T-helper 9 cell (primary cell): ENCODE measurements at places on chromosomes 16 and 17.

- DNase-seq: no peak
Measured at GRCh38 chr17:61382796-61383688, 16.6 kb upstream of the TBX2 start.

DNA sequence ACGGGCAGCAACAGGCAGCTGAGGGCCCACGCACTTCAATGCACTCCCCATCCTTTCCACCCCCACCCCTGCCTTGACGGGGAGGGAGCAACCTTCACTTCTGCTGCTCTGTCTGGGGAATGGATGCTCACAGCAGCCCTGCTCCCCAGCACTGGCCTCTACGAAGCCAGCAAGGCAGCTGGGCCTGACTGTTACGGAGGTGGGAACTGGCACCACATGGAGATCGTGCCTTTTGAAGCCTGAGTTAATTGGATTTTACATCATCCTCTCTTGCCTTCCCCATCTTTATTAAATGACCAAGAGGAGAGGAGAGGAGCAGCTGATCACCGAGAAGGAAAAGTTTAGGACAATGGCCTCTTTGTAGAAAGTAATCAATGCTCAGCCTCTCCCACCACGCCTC, 187.0 kb upstream of the RPL38 start:
- DNase-seq: no peak

- DNase-seq: no peak
Measured at GRCh38 chr17:8674344-8675305, 44.1 kb upstream of the MYH10 start.

DNA sequence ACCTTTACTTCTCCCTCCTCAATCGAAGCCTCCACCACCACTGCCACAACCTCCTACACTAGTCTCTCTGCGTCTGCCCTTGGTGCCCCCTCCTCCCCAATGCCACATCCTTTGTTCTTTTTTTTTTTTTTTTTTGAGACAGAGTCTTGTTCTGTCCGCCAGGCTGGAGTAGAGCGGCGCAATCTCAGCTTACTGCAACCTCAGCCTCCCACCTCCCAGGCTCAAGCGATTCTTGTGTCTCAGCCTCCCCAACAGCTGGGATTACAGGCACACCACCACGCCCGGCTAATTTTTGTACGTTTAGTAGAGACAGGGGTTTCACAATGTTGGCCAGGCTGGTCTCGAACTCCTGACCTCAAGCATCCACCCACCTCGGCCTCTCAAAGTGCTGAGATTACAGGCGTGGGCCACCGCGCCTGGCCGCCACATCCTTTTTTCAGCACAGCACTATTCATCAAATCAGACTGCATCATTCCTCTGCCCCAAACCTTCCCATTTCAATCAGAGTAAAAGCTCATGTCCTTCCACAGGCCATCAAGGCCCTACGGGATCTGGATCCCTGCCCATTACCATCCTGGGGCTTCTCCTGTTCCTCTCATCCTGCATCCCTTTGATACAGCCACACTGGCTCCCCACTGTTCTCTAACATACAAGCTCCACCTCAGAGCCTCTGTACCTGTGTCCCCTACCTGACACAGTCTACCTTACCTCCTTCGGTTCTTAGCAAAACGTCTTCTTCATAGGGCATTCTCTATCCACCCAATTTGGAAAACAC, 2.0 kb downstream of the KLHL11 start:
- peak; percentile 6 for DNase-seq

DNA sequence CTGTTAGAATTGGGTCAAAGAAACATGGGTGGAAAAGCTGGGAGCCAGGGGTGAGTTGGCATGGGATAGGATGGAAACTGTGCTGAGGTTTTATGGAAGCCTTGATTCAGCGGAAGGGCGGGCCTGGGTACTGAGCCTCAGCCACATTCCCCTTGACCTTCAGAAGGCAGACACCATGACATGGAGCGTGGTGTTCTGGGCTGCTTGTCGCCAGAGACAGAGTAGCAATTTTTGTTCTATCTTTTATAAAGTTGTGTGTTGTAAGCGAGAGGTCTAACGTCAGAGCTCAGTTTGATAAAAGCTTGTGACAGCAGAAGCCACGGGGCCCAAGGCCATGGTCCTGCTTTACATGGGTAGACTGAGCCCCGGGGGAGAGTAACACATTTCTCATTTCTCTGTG, 50.2 kb downstream of the SLC47A1 start:
- no peak for DNase-seq

DNA sequence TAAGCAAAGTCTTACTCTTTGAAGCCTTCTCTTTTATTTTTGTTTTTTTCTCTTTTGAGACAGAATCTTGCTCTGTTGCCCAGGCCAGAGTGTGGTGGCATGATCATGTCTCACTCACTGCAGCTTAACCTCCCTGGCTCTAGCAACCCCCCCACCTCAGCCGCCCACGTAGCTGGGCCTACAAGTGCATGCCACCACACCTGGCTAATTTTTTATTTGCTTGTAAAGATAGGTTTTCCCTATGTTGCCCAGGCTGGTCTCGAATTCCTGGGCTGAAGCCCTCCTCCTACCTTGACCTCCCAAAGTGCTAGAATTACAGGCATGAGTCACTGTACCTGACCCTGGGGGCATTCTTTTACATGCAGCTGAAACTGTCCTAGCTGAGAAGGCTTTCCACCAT, 154.7 kb downstream of the PRKCB start:
- DNase-seq: no peak

DNA sequence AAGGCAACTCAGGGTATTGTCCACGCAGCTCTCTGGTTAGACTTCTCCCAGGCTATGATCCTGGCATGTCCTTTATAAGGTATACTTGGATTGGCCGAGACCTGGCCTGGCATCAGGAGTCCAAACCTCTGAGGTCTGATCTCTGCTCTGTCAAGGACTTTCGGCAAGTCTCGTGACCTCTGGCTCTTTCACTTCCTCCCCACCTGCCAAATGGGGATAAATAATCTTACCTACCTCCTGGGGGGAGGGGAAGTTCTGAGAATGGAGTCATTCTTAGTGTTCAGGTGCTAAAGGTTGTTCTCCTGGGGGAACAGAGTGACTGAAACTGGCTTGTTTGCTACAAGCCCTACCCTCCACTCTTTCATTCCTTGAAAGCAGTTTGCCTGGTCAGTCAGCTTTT, 7.6 kb downstream of the ATXN1L start:
- DNase-seq: no peak

DNA sequence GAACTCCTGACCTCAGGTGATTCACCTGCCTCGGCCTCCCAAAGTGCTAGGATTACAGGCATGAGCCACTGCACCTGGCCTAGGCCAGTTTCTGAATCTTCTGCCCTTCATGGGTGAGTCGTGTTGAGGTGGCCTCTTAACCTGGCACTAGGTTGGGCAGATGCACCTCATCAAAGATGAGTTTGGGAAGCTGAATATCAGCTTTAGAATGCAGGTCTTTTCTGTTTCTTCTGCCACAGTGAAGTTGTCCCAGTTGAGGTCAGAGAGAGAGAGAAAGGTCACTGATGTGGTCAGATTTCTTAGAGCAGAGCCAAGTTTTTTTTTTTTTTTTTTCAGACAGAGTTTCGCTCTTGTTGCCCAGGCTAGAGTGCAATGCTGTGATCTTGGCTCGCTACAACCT, 111.3 kb upstream of the WSCD1 start:
- DNase-seq: no peak

GRCh38 chr17:76254275-76254674, 10.9 kb upstream of the UBALD2 start:
- no peak for DNase-seq

DNA sequence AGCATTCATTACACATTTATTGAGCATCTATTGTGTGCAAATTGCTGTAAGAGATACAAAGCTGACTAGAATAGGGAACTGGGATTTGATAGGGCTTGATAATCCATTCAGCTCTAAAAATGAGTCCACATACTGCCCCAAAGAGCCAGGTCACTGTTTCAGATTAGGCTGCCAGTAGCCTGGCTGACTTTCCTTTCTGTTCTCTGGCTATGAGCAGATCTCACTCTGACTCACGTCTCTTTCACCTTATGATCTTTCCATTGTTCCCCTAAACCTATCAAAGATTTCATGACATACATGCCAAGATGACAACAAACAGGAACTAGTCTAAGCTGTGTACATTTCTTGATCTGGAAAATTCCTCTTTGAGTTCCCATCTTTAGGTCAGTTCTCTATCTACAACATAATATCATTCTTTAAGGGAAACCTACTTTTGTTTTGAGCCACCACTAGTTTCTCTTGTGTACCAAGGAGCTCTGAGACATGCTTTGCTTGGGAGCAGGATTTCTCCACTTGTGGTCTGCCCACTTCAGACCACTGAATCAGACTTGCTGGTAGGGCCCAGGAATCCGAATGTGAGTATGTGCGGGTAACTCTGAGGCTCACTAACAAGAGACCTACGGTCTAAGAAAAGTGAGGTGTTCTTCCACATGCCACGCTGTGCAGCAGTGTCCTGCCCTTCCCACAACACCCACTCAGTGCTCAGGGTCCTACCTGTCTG, 40.9 kb upstream of the ICAM2 start:
- no peak for DNase-seq

DNA sequence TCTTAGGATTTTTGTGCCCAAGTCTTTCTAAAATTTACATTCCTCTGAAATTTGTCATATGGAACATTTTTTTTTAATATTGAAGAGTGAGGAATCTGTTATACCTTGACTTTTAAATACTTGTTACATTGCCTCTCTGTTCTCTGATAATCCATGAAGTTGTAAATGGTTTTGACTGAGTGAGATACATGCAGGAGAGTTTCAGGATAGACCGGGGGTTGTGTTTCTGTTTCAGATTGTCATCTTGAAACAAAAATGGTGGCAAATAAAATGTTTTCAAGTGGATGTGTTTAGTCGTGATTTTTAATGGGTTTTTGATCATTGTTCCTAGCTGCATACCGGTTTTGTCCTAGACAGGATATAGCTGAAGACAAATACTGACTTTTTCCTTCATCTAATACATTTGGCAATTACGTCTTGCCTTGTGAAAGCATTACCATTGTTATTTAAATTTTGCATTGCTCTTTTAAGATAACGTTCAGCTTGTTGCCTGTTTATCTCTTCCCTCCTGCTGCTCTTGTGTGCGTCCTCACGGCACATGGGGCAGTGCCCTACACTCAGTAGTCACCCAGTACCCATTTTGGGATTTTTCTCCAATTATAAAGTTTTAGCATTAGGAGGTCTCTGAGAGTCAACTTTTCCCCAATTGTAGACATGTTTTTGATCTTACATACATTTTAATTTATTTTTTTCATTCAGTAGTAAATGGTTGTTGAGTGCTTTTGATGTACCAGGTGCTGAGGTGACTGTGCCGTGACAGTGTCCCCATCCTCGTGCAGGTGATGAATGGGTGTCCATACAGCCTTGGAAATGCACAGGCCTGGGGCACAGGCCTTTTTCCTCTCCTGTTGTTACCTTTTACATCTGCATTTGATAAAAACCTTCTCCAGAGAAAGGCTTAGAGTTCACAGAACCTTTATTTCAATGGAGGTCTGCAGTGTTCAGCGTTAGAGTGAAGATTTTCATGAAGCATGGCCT, 169.9 kb downstream of the MSI2 start:
- no peak for DNase-seq

DNA sequence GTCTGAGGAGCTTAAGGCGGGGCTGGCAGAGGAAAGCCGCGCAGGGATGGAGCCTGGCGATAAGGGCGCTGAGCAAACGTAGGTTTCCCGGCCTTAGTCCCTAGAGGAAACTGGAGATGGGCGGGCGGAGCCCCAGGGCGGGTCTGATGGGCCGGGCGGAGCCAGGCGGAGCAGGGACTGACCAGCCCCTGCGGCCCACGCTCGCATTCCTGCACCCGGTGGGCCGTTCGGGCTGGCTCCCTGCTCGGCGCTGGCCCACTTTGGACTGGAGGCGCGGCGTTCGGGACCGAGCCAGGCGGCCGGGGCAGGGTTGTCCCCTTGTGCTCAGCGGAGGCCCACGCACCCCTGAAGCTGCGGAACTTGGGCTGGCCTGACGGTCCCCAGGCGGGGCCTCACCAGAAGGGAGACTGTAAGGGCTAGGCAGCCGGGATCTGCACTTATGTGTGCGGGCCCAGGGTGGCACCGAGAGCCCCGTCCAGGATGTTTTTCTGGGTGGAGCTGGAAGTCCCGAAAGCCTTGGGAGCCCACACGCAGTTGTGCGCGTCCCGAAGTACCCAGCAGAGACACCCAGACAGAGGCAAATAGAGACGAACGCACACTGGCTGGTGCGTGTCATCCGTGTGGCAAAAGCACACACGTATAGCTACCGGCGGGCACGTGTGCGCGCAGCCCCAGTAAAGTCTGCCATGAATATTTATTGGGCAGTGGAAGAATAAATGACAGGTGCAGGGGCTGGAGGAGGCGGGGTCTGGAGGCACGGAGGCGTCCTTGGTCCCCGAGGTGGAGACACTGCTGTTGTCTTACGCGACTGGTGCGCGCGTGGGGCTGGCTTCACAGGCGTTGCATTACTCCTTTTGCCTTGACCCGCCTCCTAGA, 1.4 kb downstream of the PYDC1 start:
- DNase-seq: no peak

- DNase-seq: no peak
Measured at GRCh38 chr17:73801455-73802100, 157.3 kb upstream of the SDK2 start.

DNA sequence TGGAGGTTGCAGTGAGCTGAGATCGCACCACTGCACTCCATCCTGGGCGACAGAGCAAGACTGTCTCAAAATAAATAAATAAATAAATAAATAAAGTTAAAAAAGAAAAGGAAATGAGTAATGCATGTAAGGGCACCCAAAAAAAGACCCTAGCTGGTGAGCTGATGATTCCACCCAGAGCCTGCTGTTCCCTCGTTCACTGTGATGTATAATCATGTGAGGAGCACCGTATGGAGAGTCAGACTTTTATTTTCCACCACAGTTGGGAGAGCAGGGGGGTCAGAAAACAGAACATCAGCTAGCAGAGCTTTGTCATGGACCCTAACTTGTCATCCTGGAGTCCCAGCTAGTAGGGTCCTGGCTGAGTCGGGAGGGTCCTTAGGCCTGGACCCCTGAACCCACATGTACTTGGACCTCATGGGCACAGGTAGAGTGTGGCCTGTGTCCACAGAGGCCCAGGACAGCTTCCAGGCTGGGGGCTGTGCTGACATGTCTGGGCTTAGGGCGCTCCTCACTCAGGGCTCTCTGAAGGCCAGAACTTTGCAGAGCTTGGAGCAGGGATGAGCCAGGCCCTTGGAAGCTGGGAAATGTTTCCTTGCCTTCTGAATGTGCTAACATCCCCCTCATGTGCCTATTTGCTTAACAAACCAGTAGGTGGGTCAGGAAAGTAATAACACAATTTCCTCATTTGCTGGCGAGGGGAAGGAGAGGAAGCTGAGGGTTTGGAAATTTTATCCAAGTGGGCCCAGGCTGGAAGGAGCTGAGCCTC, 18.8 kb upstream of the LASP1NB start:
- no peak for DNase-seq
